ENCODE measurements at places on chromosomes 1 and 21.

DNA sequence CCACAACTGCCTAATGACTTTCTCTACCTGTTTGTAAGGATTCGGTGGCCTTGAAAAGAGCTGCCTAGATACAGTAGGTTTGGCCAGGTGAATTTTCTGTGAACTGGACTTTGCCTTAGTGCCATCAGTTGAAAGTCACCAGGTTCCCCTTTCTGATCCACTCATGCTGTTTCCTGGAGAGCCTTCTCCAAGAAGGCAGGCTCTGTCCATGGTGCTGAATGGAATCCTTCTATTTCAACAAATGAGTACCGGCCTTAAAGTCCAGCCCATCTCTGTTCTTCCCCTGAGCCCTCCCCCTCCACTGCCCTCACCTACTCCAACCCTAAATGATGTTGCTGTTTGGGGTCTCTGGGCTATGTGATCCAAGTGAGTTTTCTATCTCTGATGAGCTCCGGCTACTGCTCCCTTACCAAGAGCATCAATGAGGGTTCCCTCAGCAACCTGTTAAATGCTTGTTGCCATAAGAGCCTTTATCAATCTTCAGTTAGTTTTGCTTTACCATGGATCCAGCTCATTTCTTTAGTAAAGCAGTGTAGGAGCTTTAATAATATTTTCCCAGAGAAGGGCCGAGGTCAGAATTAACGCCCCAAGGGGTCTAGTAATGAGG, 500.4 kb downstream of the PTPRU start:
- DNase-seq, result no peak

DNA sequence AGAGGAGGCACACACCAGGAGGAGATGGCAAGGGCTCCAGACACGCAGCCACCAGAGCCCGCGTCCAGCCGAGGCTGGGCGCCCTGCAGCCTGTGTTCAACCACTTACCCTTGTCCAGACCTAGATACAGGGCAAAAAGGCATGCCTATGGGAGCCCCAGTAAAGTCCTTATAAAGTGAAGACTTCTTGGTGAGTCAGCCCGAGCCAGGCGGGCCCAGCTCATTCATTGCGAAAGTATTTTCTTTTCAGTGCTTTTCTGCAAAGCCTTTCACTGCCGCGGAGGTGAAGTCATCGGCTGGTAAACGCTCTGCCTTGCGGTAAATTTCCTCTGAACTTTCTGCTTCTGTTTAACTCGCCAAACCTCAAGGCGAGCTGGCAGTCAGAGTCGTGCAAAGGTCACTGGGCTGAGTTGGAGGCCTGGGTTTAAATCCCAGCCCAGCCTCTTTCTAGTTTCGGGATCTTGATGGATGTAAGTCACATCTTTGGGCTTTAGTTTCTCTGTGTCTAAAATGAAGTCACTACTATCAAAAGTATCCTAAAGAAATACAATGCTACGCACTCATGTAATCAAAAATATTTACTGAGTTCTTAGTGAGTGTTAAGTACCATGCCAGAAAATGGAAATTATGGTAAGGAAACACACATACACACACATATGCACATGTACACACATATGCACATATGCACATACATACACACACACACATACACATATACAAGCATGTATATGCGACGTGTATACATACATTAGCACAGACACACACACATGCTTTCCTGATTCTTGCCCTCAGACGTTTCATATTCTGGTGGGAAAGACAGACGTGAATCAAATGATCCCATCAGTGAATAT, 54.7 kb upstream of the IFFO2 start:
- peak; percentile 89 for DNase-seq

DNA sequence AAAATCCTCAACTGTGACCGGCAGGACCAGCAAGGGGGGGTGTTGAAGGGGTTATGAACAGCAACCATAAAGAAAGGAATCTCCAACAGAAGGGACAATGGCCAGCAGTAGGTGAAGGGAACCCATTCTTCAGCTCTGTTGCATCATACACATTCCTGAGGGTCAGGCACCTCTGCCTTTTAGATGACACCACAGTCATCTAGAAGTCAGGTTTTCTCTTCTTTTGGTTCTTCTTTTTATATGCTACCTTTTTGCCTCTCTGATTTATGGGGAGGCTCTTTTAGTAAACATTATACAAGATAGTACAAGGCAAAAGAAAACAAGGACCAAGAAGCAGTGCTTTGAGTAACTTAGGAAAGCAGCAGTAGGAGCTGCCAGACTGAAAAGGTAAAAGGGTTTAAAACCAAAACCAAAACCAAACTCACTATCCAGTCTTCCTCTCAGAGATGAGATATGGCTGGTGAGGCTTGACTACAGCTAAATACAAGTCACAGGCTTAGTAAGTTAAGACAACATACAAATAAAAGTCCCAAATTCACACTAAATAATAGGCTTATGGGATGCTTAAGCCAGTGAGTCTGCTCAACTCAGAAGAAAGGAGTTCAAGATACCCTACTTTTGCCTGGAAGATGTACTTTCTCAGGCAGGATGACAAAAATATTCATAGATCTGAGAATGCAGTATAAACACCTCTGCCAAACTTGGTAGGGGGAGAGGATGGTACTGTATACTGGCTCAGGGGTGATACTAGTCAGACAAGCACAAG, 4.1 kb downstream of the TEX38 start:
- no peak for DNase-seq

DNA sequence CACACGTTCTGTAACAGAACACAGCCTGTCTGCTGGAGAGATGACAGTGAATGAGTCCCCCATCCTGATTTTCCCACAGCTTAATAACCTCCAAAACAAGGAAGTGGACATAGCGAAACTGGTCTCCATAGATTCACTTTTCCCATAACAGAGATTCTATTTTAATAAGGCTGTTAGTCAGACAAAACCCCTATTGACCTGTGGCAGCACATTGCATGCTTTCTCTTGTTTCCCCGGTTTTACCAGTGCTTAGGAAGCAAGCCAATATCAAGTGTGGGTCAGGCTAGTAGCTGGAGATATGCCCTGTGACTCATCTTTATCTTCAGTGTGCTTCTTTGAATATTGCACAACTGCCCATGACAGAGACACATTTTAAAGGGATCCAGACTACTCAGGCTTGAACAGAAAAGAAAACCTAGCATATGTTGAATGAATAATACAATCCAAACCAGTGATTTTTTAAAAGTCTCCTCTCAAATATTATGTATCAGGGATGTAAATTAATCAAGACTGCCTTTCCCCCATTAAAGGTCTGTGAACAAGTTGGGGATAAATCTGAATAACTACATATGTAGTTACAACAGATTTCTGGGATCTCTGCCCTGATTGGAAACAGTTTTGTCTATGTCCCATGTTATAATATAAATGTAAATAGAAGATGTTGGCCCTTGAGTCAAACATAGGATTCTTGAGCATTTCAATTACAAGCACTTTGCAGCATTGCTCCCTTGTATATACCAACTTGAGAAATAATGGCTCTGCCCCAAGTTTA, 11.9 kb upstream of the CLDN8 start:
- DNase-seq, result peak; percentile 79

- DNase-seq, result no peak
These were observed 3.7 kb upstream of the MEGF6 start for GRCh38 chr1:3614755-3615742.

- DNase-seq, result no peak
These were observed 9.8 kb downstream of the SLC9A1 start for GRCh38 chr1:27144920-27145661.

- no peak for DNase-seq
These were observed 109.6 kb downstream of the SLC5A9 start for GRCh38 chr1:48332115-48332514.

DNA sequence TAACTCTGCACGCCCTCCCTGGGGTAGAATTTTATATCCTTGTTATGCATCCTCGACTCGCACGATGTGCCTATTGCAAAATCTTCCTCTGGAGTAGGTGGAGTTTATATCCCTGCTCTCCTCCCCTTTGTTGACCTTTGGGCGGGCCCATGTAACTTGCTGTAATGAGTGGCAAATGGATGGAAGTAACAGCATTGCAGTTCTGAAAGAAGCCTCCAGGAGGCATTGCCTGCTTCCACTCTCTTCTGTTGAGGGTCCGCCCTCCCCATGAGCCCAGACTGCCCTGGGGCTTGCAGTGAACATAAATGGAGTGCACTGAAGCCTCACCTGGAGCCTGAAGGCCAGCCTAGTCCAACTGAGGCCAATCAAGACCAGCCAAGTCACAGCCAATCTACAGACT, 62.2 kb upstream of the GRIK3 start:
- no peak for DNase-seq

DNA sequence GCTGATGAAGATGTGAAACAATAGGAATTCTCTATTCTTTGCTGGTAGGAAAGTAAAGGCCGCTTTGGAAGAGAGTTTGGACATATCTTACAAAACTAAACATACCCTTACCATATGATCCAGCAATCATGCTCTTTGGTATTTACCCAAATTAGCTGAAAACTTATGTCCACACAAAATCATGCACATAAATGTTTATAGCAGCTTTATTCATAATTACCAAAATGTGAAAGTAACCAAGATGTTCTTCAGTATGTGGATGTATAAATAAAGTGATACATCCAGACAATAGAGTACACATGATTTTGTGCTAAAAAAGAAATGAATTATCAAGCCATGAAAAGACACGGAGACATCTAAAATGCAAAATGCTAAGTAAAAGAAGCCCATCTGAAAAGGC, 98.7 kb upstream of the SLC35F3 start:
- DNase-seq, result no peak

- DNase-seq, result no peak
These were observed 17.2 kb downstream of the CDCP2 start for GRCh38 chr1:54135436-54136120.
